Kidney epithelial cell (primary cell): ENCODE measurements at places on chromosomes 2 and 18. TPM values are rescaled to one million over a fixed set of nuclear protein-coding genes. Genes with fewer than 3 reads are reported as not detected.

The TEKT4 gene
- total RNA-seq, result not detected in 2 replicates

The HOXD8 gene
- total RNA-seq, result 18.1 and 22.5 TPM in 2 replicates

The ANKRD62 gene
- total RNA-seq, result not detected in 2 replicates

The NT5C1B gene
- not detected in 2 replicates for total RNA-seq

The SERPINB4 gene
- total RNA-seq, result not detected in 2 replicates

The NEB gene
- total RNA-seq, result 0.38 and 0.68 TPM in 2 replicates
